Activated CD4-positive, alpha-beta T cell treated with anti-CD3 and anti-CD28 coated beads, Interleukin-2, amount 10 ng/mL, durations not matched to agents 24 days and 14 days (primary cell): ENCODE measurements at places on chromosomes 5 and 9. TPM values are rescaled to one million over a fixed set of nuclear protein-coding genes. Genes with fewer than 3 reads are reported as not detected.

DNA sequence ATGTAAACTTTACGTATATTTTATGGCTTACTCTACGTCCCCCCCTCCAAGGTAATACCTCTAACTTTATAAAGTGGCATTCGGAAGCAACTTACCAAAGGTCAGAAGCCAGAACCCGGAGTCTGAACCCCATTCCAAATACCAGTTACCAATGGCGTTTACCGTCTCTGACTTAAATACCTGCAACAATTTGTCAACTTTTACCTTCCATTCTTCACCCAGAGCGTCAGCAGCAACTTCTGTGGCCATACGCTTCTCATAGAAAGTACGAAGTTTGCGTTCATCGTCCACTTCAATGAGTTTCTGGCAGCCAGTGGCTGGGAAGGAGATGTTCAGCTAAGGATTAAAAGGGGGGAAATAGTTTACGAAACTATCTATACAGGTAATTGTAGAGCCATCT lies 753 bp downstream of the RPS6 start:
- H3K36me3 ChIP-seq, result peaks cover 61% of the 10 kb centered on the region
- no peaks in the 10 kb centered on the region for H3K27me3 ChIP-seq
- peaks cover 45% of the 10 kb centered on the region for H3K4me1 ChIP-seq

GRCh38 chr5:96584712-96585111 lies 77.5 kb upstream of the CAST start:
- peaks cover 33% of the 10 kb centered on the region for H3K27me3 ChIP-seq
- H3K4me3 ChIP-seq, result no peak overlapping the region
- no peak overlapping the region for H3K27ac ChIP-seq
- peaks cover 4% of the 10 kb centered on the region for H3K4me1 ChIP-seq

DNA sequence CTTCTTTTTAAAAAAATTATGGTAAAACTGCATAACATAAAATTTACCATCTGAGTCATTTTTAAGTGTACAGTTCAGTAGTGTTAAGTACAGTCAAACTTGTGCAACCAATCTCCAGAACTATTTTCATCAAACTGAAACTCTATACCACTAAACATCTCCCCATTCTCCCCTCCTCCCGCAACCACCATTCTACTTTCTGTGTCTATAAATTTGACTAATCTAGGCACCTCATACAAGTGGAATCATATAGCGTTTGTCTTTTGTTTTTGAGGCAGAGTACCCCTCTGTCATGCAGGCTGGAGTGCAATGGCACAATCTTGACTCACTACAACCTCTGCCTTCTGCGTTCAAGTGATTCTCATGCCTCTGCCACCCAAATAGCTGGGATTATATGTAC lies 24.0 kb upstream of the EBF1 start:
- H3K4me3 ChIP-seq, result no peak overlapping the region
- no peak for DNase-seq
- peaks cover 14% of the 10 kb centered on the region for H3K4me1 ChIP-seq
- no peak overlapping the region for H3K27ac ChIP-seq
- peaks cover 26% of the 10 kb centered on the region for H3K27me3 ChIP-seq

DNA sequence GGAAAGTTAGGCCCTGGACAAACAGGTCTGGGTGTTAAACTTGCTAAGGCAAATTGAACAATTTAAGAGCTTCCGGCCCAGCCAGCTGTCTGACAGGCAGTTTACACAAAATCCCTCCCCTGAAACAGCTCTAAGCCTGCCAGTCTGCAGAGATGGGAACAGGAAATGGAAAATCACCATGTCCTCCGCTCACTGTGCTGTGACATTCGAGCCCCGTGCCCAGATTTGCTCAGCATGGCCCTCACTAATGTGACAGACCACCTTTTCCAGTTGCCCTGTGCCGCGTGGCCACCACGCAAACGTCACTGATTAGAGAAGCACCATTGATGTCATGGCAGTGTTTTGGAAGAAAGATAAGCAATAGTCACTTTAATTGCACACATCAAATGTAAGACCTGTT lies 41.0 kb downstream of the CCNJL start:
- no peaks in the 10 kb centered on the region for H3K36me3 ChIP-seq
- peaks cover 2% of the 10 kb centered on the region for H3K4me1 ChIP-seq
- no peak for DNase-seq
- H3K4me3 ChIP-seq, result no peak overlapping the region

GRCh38 chr5:107381189-107381856 lies 289.4 kb downstream of the EFNA5 start:
- no peaks in the 10 kb centered on the region for H3K4me1 ChIP-seq
- H3K36me3 ChIP-seq, result no peaks in the 10 kb centered on the region
- no peak for DNase-seq
- no peak overlapping the region for H3K27ac ChIP-seq
- peaks cover 10% of the 10 kb centered on the region for H3K27me3 ChIP-seq
- no peak overlapping the region for H3K4me3 ChIP-seq

DNA sequence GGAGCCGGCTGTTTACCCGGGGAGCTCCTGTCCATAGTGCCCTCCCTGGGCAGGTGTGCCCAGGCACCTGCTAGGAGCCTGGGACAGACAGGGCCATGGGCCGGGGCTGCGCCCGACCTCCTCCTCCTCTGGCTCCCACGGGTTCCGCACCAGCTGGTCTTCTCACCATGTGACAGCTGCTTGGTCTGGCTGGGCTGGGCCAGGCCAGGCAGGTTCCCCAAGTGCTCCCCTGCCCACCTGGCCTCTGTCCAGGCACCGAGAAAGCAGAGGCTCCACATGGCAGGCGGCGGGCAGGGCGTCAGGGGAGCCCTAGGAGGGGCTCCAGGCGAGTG lies 60.0 kb downstream of the OLFM1 start:
- H3K27ac ChIP-seq, result no peak overlapping the region
- H3K27me3 ChIP-seq, result no peaks in the 10 kb centered on the region
- DNase-seq, result no peak

DNA sequence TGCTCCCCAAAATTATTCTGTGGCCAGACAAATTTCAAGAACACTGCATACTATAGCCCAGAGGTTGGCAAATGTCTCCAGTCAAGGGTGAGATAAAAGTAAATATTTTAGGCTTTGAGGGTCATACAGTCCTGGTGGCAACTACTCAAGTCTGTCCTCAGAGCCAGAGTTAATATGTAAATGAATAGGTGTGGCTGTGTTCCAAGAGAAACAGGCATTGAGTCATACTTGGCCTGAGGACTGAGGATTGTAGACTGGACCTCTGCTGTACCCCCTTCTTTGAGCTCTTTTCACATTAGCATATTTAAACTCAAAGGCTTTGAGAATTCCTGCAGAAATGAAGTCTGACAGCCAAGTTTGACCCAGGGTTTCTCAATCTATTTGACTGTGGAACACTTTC lies 129.2 kb upstream of the PTCH1 start:
- no peak for DNase-seq
- no peaks in the 10 kb centered on the region for H3K36me3 ChIP-seq

The SPINK6 gene
- total RNA-seq, result not detected in 2 replicates

The ATP10B gene
- not detected in 2 replicates for total RNA-seq

The C5orf52 gene
- 0.42 TPM in 1 of 2 replicates, not detected in the other for total RNA-seq

The KIAA0825 gene
- 0.28 and 0.54 TPM in 2 replicates for total RNA-seq

The DNAJC21 gene
- total RNA-seq, result 69.0 and 69.6 TPM in 2 replicates
